Activated naive CD8-positive, alpha-beta T cell treated with anti-CD3 and anti-CD28 coated beads, Interleukin-2, amount 50 U/mL, for 24 hours (primary cell): ENCODE measurements at places on chromosomes 6 and 20.

GRCh38 chr20:433300-433975, 25.3 kb downstream of the RBCK1 start:
- H3K36me3 ChIP-seq = peaks cover 52% of the 10 kb centered on the region
- DNase-seq = peak; percentile 73
- H3K4me1 ChIP-seq = peaks cover 75% of the 10 kb centered on the region

DNA sequence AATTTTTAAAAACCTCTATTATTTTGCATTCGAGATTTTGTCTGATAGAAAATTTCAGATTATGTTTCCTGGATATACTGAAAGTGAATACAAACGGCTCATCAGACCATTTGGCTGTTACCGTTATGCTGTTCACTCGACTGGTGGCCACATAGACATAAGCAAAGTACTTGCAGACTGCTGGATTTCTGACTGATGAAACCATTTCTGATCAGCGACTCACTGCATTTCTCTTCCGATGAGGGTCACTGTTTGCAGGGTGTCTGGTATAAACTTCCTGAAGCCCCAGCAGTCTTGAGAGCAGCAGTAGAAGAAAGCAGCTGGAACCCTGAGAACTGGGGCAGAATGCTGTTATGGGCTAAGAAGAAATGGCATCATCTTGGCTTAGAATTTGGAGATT, 17.7 kb downstream of the SNX9 start:
- H3K36me3 ChIP-seq = peaks cover 41% of the 10 kb centered on the region
- H3K4me3 ChIP-seq = no peak overlapping the region

GRCh38 chr20:34884260-34884659, 7.8 kb downstream of the ACSS2 start:
- H3K27me3 ChIP-seq = no peaks in the 10 kb centered on the region
- peaks cover 2% of the 10 kb centered on the region for H3K36me3 ChIP-seq
- H3K4me1 ChIP-seq = no peaks in the 10 kb centered on the region
- DNase-seq = no peak

- H3K27ac ChIP-seq = no peak overlapping the region
- H3K36me3 ChIP-seq = no peaks in the 10 kb centered on the region
- H3K4me3 ChIP-seq = no peak overlapping the region
Measured at GRCh38 chr20:32796383-32796948, 23.3 kb upstream of the MAPRE1 start.

DNA sequence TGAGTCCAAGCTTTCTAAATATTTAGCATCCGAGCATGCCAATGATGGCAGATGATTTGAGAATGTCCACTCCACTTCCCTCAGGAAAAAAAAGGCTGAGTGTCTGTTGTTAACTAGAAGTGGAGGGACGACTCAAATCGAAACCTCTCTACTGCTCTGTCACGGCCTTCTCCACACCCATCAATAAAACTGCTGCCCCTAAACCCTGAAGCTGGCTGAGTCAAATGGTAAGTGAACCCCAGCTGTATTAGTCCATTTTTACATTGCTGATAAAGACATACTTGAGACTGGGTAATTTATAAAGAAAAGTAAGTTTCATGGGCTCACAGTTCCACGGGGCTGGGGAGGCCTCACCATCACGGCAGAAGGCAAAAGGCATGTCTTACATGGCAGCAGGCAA, 707.0 kb downstream of the QKI start:
- H3K36me3 ChIP-seq = no peaks in the 10 kb centered on the region
- no peak for DNase-seq
- peaks cover 2% of the 10 kb centered on the region for H3K27me3 ChIP-seq
- H3K4me3 ChIP-seq = no peak overlapping the region
- H3K27ac ChIP-seq = no peak overlapping the region

- H3K4me3 ChIP-seq = no peak overlapping the region
- H3K36me3 ChIP-seq = no peaks in the 10 kb centered on the region
- peaks cover 11% of the 10 kb centered on the region for H3K27me3 ChIP-seq
- no peak for DNase-seq
Measured at GRCh38 chr6:100924534-100925227, 43.6 kb upstream of the ASCC3 start.

DNA sequence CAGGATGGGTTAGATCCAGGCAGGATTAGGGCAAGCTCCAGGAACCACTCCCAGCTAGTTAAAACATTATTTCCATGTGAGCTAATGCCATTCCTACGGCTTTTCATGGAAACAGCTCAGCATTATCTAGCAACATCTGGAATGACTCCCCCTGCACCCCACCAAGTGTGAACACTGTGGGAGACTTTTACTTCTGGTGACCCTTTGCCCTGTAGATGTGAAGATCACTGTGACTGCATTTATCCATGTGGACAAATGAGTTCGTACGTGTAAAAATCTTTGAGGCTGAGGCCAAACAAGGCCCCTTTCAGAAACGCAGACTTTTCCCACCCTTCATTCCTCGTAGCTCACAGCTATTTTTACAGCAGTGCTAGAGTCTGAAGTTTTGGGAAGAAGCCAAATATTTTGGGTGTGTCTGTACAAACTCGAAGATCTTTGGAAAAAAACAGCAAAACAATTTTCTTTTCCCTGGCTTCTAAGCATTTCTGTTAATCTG, 221.8 kb upstream of the SOX4 start:
- H3K27me3 ChIP-seq = no peaks in the 10 kb centered on the region
- H3K36me3 ChIP-seq = no peaks in the 10 kb centered on the region
- H3K4me3 ChIP-seq = no peak overlapping the region
- H3K4me1 ChIP-seq = no peaks in the 10 kb centered on the region
- DNase-seq = no peak

- no peaks in the 10 kb centered on the region for H3K27me3 ChIP-seq
- DNase-seq = no peak
- H3K4me3 ChIP-seq = no peak overlapping the region
- H3K27ac ChIP-seq = no peak overlapping the region
- H3K36me3 ChIP-seq = peaks cover 39% of the 10 kb centered on the region
Measured at GRCh38 chr6:36510365-36510764, 36.9 kb downstream of the STK38 start.

DNA sequence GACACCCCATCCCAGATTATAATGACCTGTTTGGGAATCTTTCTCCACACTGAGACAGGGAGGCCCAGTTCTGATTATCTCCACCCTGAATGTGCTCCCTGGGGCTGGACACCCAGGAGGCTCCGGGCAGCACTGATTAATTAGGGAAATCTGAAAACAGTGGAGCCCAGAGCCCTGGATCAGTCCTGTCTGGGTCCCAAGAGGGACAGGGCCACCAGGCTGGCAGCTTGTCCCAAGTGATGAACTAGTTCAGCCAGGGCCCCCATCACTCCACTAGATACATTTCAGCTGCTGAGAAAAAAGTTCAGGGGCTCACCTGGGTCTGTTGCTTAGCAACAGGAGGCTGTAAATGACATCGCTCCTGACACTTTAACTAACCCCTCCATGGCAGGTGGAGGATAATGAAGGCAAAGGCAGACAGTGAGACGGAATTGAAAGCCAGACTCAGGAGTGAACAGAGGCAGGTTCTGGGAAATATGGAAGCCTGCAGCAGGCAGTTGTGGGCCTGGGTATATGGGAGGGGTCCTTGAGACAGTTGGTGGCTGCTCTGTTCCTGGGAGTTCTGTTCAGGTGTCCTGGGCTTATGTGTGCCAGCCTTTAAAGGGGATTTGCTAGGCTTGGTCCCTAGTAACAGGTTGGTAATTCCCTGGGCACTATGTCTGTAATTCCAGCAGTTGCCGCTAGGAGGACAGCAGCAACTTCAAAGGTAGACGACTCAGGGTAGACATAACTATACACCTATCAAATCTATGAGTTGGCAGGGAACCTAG, 78.3 kb upstream of the CTNNBL1 start:
- peaks cover 29% of the 10 kb centered on the region for H3K27me3 ChIP-seq
- H3K4me1 ChIP-seq = no peaks in the 10 kb centered on the region
- no peak overlapping the region for H3K4me3 ChIP-seq
- H3K27ac ChIP-seq = no peak overlapping the region

DNA sequence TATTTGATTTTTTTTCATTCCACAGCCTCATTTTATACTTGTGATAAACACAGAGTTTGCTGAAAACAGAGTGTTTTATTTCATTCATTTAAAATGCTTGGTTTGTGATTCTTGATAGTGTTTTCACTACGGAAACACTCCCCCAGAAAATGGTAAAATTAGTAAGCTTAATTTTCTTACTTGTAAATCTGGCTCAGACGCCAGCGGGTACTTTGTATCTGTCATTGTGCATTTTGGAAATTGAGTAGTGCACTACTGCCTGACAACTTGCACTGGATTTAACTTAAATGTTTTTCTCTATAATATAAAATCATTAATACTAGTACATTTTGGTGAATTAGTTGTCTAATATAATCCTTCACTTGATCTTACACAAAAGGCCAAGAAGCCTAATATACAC, 37.0 kb upstream of the HINT3 start:
- peaks cover 36% of the 10 kb centered on the region for H3K4me1 ChIP-seq
- no peak for DNase-seq
- H3K27ac ChIP-seq = peak overlapping the region; percentile 97
- no peaks in the 10 kb centered on the region for H3K27me3 ChIP-seq

- no peak overlapping the region for H3K4me3 ChIP-seq
- H3K36me3 ChIP-seq = peaks cover 84% of the 10 kb centered on the region
- no peaks in the 10 kb centered on the region for H3K27me3 ChIP-seq
- no peak overlapping the region for H3K27ac ChIP-seq
- DNase-seq = no peak
Measured at GRCh38 chr6:158737082-158737709, 82.0 kb downstream of the EZR start.

DNA sequence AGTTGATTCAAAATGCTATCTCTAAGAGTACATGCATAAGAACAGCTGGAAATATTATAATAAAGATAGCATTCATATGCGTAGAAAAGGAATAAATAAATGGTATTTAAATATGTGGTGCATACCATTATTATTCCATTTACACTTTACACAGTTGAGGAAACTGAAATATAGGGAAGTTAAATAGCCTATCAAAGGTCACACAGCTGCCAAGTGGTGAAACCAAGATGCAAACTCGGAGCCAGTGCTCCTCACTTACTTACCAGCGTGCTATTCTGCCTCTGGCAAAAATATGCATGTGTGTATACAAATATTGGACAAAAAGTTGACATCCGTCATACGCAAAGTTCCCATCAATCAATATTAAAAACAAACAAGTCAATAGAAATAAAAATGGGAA, 22.3 kb upstream of the ANKEF1 start:
- H3K27me3 ChIP-seq = peaks cover 2% of the 10 kb centered on the region
- H3K27ac ChIP-seq = no peak overlapping the region
- no peaks in the 10 kb centered on the region for H3K4me1 ChIP-seq
- DNase-seq = no peak
- H3K4me3 ChIP-seq = no peak overlapping the region

DNA sequence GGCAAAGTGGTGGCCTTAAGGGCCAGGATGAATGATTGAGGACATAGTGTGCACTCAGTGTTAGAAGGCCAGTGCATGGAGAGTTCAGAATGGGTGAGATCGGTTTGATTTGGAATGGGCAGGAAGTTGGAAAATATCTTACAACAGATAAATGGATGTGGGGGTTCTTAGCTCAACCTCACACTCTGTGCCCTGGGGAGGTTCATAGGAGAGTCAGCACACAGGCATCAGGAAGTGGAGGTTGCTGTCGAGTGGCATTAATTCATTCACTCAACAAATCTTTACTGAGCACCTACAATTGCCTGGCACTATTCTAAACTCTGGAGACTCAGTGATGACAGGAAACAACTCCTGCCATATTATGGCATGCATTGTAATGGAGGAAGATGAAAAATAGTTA, 313.7 kb upstream of the SUPT3H start:
- H3K4me3 ChIP-seq = no peak overlapping the region
- H3K4me1 ChIP-seq = peaks cover 10% of the 10 kb centered on the region
- H3K27me3 ChIP-seq = peaks cover 2% of the 10 kb centered on the region
- no peak overlapping the region for H3K27ac ChIP-seq
- H3K36me3 ChIP-seq = no peaks in the 10 kb centered on the region
